ENCODE measurements at places on chromosomes 7 and 10.

DNA sequence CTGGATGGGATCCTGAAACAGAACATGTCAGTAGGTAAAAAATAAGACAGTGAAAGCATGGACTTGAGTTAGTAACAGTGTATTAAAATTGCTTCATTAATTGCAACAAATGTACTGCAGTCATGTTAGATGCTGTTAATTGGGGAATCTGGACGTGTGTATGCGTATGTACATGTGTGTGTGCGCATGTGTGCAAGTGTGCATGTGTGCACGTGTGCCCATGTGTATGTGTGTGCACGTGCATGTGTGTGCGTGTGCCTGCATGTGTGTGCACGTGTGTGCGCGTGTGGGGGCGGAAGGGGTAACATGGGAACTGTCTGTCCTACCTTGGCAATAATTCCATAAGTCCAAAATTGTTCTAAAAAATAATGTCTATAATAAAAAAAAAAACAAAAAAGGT lies 67.3 kb downstream of the SMURF1 start:
- no peak for DNase-seq

DNA sequence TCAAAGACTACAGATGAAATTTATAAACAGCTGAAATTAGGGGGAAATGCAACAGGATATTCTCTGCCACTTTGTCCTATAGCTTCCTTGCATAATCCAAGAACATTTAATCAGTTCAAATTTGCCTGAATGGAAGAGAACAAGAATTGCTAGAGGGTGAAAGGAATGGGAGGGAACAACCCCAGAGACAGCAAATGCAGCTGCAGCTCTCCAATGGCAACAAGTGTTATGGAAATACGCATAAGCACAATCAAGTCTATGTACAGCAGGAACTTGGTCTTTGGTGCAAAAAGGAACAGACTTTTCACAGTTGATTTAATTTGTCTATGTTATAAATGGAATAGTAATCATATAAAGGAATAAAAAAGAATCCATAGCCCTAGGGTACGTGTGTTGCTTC lies 269.0 kb upstream of the ETV1 start:
- no peak for DNase-seq

DNA sequence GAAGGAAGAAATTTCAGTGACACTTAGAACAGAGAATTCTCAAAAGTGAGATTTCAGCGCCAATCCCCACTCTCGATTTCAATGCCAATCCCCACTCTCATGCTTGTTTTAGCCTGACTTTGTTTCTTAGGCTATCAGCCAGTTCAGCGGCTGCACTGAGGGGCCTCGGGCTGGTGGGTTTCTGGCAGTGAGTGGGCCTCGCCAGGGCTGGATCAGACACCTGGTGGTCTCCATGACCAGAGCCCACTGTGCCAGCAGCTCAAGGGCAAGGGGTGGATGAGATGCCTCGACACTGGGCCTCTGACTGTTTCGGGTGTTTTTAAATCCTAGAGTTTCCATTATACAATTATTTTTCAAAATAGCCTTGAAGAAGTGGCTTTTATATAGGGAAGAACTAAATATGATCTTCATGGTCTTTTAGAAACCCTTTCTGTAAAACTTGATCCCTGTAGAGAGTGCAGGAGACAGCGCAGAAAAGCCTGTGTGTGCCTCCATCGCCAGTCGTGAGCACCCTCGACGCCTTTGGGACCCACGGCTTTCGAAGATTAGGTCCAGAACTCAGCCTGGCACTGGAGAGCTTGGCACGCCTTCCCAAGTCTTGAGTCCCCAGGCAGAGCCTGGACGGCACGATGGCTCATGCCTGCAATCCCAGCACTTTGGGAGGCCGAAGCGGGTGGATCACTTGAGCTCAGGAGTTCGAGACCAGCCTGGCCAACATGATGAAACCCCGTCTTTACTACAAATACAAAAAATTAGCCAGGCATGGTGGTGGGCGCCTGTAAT lies 76.2 kb downstream of the INPP5A start:
- no peak for DNase-seq

DNA sequence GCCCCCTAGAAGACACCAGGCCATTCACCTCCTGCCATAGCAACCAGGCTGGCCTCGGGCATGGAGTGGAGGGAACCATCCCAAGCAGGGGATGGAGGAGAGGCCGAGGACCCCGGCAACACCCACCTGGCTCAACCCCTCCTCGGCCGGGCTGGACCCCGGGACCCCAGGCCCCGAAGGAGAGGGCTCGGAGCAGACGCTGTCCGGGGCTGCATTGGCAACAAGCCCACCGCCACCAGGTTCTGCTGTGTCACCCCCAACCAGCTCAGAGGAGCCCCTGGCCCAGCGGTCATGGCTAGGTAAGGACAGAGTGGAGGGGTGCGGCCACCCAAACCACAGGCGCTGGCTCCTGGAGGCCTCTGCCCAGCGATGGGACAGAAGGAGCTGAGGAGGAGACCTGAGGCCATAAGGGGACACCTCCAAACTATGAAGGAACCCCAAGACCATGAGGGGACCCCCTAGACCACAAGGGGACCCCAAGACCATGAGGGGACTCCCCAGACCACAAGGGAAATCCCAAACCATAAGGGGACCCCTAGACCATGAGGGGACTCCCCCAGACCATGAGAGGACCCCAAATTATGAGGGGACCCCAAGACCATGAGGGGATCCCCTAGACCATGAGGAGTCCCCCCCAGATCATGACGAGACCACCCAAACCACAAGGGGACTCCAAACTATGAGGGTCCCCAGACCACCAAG lies 74.7 kb upstream of the PDGFA start:
- DNase-seq = no peak

Data from activated T-cell treated with anti-CD3 and anti-CD28 coated beads for 48 hours (primary cell).